ENCODE measurements at places on chromosomes 4 and X.
A peak's percentile ranks its signal among the peaks of the same experiment; 100 is the strongest.

GRCh38 chr4:7252510-7253340 is 60.4 kb downstream of the SORCS2 start:
- DNase-seq = no peak

GRCh38 chr4:79227860-79228259 is 98.0 kb downstream of the NAA11 start:
- DNase-seq = no peak

DNA sequence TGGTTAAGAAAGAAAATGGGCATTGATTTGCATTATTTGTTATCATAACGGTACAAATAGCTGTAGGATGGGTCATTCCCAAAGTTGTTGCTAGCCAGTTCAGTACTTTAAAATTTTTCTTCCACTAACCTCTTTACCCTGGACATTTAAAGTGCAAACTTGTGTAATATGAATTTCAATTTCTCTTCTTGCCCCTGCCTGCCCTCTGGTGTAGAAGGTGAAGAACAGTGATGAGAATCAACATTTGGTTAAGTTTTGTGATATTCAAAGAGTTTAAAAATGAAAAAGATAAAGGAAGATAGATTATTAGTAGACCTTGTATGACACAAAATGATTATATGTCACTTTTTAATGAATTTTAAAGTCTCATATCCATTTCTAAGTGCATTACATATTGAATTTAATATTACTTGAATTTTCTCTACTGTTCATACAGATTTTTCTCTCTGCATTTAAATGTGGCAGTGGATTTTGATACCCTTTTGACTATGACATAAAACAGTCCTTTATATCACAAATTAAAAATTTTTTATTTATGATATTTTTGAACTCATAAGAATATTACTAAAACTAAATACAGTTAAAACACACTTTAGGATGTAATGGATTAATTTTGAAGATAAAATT is 337.7 kb downstream of the BMPR1B start:
- peak; percentile 28 for DNase-seq

DNA sequence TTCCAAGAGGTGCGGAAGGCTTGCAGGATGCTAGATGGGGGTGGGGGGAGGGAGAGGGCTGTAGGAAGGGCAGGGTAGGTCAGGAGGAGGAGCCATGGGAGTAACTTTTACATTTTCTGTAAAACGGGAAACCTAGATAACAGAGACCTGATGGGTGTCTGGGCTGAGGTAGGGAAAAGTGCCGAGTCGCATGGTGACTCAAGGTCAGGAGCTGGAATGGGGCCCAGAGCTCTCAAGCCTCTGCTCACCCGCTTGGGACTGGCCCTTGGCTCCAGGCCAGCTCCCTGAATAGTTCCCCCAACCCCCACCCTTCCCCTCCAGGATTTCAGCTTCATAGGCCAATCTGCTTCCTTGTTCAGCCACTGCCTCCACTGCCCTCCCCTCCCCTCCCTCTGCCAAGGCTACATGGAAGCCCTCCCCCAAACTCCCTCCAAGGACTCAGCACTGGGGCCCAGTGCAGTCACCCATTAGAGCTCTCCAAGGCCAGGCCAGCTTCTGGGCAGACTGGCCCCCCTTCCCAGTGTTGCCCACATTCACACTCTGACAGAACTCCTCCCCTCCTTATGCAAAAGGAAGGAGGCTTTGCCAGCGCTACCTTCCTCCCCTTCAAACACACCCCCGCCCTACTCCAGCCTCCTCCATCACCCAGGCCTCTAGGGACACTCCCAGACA is 43.6 kb downstream of the TSC22D3 start:
- DNase-seq = no peak

GRCh38 chr4:112146502-112146813 is 1.2 kb downstream of the FAM241A start:
- no peak for DNase-seq

DNA sequence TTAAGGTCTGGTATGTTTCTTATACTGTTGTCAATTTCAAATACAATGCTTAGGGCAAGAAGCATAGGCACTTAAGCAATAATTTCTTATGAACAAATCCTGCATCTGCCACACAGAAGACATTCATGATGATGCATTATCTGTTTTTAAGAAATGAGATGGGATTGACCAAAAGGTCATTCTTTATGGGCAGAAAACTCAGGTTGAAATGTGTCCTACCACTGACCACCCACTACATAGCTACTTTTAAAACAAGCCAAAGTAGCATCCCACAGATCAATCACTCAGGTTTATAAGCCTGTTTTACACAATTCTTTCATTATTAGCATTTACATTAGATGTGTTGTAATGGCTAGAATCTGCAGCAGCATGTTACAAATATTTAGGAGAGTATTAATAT is 617.8 kb downstream of the PCDH7 start:
- DNase-seq = no peak

- DNase-seq = no peak
Measured at GRCh38 chr4:4888695-4889094, 29.2 kb downstream of the MSX1 start.

- no peak for DNase-seq
Measured at GRCh38 chrX:74023203-74023602, 280.8 kb upstream of the ZCCHC13 start.

GRCh38 chr4:158371158-158371557 is 150.5 kb upstream of the RXFP1 start:
- peak; percentile 12 for DNase-seq

GRCh38 chrX:85108165-85108564 is 104.5 kb downstream of the APOOL start:
- DNase-seq = no peak

DNA sequence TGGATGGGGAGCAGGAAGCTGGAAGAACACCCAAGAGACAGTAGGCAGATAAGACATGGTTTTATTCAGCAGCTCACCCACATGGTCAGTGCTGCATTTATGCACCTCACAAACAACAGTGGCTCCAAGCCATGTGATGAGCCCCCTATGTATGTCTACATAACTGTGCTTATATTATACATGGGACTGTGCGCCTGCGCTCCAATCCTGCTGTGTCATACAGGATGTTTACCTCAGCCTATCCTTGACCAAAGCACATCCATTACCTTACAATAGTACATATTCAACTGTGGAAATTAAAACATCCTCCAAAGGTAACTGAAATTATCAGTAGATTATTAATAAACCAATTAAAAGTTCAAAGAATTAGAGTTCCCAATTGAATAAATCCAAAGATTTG is 44.1 kb upstream of the SGMS2 start:
- DNase-seq = no peak

DNA sequence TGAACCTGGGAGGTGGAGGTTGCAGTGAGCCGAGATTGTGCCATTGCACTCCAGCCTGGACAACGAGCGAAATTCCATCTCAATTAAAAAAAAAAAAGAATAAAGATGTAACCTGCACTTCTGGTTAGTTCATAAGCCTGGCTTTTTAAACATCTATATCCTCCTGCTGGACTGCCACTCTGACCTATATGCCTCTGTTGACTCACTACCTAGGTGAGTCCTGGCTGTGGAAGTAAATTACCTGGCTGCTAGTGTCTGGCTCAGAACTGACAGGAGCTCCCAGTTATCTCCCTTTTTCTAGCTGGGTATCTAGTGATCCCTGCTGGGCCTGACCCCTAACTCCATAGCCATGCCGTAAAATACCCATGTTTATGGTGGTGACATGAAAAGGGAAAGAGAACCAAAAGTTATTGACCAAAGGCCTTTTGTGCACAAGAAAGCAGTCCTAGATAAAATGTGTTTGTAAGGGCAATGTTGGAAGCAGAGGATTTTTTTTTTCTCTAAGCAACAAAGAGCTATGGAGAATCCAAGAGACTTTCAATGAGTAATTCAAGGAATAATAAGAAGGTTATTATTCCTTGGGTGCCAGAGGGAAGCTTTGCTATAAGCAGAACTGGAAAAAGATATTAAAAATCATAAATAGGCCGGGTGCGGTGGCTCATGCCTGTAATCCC is 10.4 kb upstream of the G3BP2 start:
- DNase-seq = no peak

DNA sequence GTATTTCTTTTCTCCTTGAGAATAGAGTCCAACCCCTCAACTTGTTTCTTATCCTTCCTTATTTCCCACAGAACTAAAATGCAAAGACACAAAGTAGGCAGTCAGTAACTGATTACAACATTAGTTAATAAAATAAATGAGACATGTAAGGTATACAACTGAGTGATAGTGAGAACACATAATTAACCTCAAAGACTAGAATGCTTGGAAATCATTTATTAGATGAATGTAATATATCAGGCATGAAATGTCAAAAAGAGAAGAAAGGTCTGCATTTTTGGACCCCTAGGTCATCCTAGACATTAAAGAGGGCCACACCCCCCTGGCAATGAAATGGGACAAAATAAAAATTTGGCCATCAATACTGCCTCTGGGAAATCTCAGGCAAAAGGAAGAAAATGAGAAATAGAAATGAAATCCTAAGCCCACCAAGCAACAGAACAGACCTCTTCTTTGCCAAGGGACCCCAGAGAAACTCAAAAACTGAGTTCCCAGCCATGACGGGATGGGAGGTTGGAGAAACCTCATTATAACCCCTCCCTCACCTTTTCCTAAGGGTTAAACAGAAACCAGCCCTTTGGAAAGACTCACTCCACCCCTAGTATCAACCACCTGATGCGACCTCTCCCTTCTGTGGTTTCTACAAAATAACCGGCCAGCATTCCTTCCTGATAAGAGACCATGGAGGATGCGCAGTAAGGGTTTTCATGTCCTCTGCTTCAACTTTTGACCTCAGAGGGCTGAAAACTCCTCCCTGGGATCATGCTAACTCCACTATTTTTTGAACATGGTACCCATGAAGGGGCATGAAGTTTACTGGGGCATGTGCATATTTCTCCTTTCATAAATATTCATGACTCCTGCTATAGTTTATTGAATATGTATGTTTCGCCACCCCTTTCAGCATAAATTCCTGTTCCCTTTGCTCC is 90.0 kb upstream of the EXOC1L start:
- DNase-seq = no peak

DNA sequence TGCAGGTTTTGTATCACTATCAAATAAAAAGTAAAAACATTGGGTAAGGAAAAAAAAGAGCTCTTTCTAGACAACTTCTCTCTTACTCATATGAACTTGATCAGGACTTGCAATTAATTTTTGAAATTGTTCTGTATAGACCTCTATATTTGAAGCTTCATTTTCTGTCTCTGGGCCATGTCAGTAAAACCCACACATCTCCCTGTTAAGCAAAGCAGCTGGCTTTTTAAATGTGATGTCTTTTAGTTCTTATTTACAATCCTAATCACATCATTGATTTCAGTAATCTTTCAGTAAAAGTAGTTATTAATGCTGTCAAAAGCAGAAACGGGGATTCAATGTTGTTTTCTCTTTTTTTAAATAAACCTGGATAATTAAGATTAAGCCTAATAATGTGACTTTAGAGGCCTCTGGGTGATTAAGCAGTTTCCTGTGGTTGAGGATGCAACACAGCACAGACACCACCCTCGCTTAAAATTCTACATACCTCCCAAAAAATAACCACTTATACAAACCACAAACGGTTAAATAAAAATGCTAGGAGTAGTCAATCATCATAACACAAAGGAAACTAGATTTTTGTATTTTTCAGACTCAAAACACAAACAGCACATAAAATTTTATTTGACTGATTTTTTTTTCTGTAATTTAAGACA is 5.2 kb upstream of the PCDH10 start:
- no peak for DNase-seq

GRCh38 chr4:15914736-15915135 is 23.8 kb downstream of the FGFBP1 start:
- no peak for DNase-seq

- no peak for DNase-seq
Measured at GRCh38 chrX:108221301-108221864, 129.8 kb downstream of the ATG4A start.

- DNase-seq = no peak
Measured at GRCh38 chr4:29540439-29541102, 1179.6 kb upstream of the PCDH7 start.

DNA sequence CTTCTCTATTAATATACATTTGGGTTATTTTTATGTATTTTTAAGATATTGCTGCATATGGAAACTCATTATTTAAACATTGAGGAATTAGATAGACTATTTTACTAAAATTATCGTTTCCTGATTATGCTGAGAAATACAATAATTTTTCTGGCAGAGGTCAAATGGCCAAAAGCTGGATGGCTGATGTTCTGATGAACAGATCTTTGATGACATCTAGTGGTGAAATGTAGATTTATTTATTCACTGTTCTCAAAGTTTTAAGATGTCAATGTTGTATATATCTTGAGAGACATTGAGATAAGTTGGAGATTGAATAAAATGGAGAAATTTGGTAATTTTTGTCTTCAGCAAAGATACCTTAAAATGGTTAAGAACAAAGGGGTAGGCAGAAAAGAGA is 96.2 kb downstream of the UGT8 start:
- no peak for DNase-seq

- no peak for DNase-seq
Measured at GRCh38 chr4:98448908-98449307, 187.7 kb downstream of the RAP1GDS1 start.

DNA sequence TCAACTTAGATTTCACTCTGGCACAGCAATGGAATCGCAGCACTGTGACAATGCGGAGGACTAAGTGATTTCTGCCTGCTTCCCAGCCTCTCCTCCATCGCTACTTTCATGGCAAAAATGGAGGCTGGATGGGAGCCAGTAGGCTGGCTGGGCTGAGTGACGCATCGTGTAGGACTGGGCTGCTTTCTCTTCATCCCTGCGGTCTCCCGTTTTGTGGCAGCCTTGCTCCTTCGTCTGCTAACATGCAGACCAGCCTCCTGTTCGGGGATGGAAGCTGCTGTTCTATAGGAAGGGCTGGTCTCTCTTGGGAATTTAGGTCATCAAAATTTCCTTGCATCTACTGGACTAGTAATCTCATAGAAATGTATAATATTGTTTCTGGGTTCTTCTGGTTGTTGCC is 15.8 kb upstream of the RGS12 start:
- DNase-seq = peak; percentile 12

DNA sequence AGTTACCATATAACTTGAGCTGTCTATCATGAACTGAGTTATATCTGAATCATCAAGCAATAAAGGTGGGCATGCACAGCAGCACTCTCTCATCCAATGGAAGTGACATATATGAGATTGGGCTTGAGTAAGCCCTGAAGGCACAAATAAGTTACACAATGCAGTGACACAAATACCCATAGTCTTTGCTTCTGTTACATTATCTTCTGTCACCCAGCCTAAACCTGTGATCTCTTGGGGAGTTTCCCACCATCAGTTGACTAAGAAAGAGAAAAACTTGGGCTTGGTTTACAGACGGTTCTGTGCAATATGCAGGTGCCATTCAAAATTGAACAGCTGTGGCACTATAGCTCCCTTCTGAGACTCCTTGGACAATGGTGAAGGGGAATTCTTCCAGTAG is 138.8 kb upstream of the IL15 start:
- DNase-seq = no peak
